ENCODE measurements at places on chromosomes 11 and 22. TPM values are rescaled to one million over a fixed set of nuclear protein-coding genes. Genes with fewer than 3 reads are reported as not detected.

Gene POU2AF2
- not detected for total RNA-seq

Gene HOATZ
- total RNA-seq = not detected

Gene OR56B1
- not detected for total RNA-seq

DNA sequence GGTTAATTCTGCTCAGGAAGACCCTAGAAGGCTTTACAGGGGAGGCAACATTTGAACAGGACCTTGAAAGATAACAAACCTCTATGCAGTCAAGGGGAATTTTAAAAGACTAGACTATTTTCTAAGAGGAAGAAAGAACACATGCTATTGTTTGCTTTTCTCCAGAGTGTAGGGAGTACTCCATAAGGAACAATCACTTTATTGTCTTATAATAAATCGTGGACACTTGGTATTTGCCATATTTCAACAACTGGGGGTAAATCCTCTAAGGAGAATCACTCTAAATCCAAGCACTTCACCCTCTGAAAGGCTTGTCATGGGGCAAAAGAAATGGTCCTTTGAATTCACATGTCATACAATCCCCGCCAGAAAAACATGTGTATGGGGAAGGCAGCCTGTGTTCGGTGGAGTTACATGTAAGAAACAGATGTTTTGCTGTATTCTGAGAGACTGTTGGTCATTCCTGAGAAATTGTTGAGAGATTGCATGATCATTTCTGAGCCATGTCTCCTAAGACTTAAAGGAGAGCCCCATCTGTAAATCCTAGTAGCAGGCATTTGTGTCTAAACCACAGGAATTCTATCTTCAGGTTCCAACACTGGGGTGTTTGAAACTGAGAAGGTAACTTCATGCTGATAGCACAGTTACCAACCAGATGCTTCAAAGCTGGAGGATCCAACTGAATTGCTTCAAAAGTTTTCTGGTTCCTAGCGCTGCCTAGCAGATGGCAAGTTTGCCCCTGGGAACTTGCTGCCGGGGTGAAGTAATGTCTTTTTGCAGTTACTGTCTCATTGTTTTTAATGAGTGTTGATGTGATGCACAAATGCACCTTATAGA, 66.8 kb downstream of the FZD4 start:
- H3K36me3 ChIP-seq = no peaks in the 10 kb centered on the region
- no peaks in the 10 kb centered on the region for H3K27me3 ChIP-seq
- H3K4me3 ChIP-seq = no peak overlapping the region
- no peaks in the 10 kb centered on the region for H3K4me1 ChIP-seq
- H3K27ac ChIP-seq = no peak overlapping the region

DNA sequence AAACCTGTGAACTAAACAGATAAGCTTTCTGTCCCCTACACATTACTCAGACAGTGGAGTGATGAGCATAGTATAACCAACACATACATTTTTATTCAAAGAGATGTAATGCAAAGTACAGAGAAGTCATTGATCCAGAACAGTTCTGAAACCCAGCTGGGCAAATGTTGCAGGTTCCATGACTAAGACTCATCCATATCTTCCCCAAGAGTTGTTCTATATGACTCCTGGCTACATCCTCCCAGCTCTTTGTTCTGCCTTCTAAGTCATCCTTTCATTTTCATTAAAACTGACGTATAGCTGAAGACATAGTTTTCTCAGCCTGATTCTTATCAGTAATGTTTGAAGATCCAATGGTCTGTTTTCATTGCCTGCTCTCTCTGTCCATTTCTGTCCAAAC, 47.3 kb downstream of the PLAAT5 start:
- peaks cover 37% of the 10 kb centered on the region for H3K27me3 ChIP-seq
- H3K36me3 ChIP-seq = no peaks in the 10 kb centered on the region
- no peak overlapping the region for H3K27ac ChIP-seq

DNA sequence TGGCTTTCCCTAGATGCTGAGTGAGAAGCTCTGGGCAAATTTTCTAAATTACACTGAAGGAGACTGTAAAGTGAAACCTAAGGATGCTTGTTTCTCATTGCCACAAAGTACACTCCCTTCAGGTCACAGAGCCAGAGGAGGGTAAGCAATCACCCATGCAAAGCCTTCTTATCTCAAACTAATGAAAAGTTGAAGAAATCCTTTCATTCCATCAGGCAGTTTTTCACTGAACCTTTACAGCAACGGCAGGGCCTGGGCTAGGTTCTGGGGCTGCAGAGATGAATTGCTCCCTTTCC, 106.2 kb downstream of the RASSF10 start:
- no peaks in the 10 kb centered on the region for H3K36me3 ChIP-seq
- H3K4me3 ChIP-seq = no peak overlapping the region
- H3K4me1 ChIP-seq = peaks cover 20% of the 10 kb centered on the region
- H3K27me3 ChIP-seq = no peaks in the 10 kb centered on the region
- H3K27ac ChIP-seq = no peak overlapping the region
- no peak for DNase-seq

DNA sequence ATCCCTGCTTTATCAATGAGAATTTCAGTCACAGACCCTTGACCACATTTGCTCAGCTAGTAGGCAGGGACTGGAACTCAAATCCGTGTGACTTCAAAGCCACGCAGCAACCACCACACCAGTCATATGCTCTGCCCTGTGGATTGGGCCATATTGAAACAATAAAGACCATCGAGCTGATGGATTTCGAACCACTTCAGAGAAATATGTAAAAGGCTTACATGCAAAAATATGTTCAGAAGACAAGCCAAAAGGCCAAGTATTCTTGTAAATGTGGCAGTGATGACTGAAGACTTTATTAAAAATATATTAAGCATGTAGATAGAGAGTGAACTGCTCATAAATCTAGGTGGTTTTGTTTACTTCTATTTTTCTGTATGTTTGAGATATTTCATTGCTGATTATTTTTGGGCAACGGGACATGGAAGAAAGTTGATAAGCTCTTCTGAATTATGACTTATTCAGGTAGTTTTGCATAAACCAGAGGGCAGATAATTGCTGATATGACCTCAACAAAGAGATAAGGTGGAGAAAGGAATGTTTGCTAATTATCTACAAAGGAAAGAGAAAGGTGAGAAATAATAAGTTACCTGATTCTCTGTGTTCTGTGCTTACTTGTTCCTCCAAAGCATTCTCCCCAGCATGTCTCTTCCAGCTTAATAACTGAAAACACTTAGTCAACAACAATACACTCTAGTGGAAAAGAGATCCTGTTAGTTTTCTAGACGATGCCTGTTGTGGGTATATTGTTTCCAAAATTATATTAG, 99.4 kb downstream of the PDHX start:
- no peak overlapping the region for H3K27ac ChIP-seq
- H3K27me3 ChIP-seq = no peaks in the 10 kb centered on the region
- H3K4me1 ChIP-seq = peaks cover 1% of the 10 kb centered on the region
- no peak for DNase-seq

Data from MCF 10A (cell line).